Stimulated activated CD8-positive, alpha-beta memory T cell treated with anti-CD3 and anti-CD28 coated beads, Interleukin-2, amount 100 ng/mL, for 1 hour (primary cell): ENCODE measurements at places on chromosomes 13 and 19.
A peak's percentile ranks its signal among the peaks of the same experiment; 100 is the strongest.

- DNase-seq, result no peak
Observed at GRCh38 chr13:75713852-75714251, 77.7 kb downstream of the LMO7 start.

DNA sequence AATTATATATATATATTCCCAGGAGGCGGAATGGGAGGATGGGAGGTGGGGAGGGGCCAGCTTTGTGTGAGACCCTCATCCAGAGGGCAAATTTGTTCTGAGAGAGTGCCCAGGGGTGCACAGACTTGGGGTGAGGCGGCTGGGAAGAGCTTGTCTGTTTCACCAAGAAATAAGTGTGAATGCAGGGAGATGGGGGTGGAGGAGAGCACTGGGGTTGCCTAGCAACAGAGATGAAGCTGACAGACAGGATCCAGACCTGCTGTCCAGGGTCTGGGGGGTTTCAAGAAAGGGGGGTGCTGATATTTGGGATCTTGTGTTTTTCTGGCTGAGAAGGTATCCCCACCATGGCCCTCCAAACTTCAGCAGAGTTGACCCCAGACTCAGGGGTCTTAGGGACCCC is 18.6 kb upstream of the TNFAIP8L1 start:
- DNase-seq, result no peak

DNA sequence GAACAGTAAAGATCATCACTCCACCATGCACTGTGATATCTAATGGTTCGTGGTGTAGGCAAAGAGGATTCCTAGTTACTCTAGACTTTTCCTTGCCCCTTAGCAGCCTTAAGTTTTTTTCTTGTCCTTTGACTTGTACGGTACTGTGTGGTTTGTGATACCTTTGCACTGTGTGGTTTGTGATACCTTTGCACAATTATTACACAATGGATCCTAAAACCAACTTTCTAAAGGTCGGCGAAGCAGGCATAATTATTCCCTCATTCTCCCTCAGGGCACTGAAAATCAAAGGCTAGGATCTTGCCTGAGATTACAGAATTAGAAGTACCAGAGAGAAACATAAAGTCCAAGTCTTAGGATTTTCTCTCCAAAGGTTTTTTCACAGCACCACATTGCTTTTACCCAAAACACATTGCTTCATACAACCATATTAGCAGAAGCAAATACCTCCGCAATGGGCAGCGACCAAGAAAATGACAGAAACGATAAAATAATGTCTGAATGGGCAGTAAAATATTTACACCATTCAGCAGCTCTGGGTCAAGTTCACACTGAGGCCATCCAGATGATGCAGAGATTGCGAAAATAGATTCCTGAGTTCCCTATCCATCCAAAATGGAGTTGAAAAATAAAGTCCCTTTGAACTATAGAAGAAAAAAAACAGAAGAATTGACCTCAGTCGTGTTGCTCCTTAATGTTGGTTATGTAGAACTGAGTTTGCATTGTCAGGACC is 106.4 kb downstream of the FGF14 start:
- no peak for DNase-seq

- no peak for DNase-seq
Observed at GRCh38 chr19:3319643-3320353, 46.6 kb upstream of the NFIC start.

- no peak for DNase-seq
Observed at GRCh38 chr19:17576758-17577456, 21.5 kb downstream of the COLGALT1 start.

DNA sequence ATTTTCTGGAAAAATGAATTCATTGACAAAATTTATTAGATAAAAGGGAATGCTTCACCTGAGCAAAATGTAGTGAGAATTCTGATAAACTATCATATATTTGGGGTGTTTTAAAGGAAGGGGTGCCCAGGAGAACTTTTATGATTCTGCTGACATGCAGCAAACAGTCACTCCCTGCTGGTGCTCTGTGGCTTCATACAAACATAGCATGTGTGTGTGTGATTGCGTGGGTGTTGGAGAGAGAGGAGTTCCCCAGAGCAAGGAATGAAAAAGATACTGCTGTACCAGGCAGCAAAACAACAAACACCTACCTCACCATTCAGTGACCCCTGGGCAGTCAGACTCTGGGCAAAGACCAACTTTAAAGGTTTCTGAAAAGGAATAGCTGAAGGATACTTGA is 546.7 kb downstream of the RFC3 start:
- no peak for DNase-seq

- no peak for DNase-seq
Observed at GRCh38 chr13:74017301-74018061, 116.7 kb downstream of the KLF12 start.

- no peak for DNase-seq
Observed at GRCh38 chr13:35649162-35649561, 172.7 kb upstream of the MAB21L1 start.

DNA sequence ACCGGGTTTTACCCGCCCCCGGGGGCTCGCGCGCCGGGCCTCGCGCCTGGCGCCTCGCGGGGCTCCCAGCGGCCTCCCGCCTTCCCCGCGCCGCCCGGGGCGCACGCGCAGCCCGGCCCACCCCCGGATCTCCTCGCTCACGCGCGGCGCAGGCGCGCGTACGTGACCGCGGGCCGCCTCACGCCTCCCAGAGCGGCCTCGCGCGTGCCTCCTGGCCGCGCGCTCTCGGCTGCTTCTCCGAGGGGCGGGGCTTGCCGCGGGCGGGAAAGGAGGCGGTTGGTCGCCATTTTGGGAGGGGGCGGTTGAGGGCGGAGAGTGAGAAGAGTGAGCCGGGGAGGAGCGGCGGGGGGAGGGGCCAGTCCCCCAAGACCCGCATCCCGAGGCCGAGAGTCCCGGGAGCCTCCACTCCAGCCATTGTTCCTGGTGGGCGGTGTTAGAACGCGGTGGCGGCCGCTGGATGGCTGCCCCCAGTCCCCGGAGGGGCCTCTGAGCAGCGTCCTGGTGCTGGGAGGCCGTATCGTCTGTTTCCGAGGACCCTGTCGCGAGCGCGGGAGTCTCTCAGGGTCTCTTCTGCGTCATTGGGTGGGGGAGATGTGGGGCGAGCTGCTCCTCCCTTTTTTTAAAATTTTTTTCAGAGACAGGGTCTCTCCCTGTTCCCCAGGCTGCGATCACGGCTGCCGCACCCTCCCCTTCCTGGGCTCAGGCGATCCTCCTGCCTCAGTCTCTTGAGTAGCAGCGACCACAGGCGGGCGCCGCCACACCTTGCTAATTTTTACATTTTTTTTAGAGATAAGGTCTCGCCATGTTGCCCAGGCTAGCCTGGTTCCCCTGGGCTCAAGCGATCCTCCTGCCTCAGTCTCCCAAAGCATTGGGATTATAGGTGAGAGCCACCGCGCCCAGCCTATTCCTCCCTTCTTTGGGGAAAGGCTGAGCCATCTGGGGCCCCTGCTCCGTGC is at the start of gene ZNF541:
Gene ZNF541 (minus strand): TSS at position 78 of the 956 bp plus-strand sequence. CDS start 17,292 bp downstream, outside the sequence.
- peak; percentile 73 for DNase-seq

GRCh38 chr13:20729633-20730585 is 26.4 kb downstream of the IL17D start:
- DNase-seq, result no peak

- DNase-seq, result no peak
Observed at GRCh38 chr13:103145442-103145841, 79.2 kb upstream of the SLC10A2 start.

DNA sequence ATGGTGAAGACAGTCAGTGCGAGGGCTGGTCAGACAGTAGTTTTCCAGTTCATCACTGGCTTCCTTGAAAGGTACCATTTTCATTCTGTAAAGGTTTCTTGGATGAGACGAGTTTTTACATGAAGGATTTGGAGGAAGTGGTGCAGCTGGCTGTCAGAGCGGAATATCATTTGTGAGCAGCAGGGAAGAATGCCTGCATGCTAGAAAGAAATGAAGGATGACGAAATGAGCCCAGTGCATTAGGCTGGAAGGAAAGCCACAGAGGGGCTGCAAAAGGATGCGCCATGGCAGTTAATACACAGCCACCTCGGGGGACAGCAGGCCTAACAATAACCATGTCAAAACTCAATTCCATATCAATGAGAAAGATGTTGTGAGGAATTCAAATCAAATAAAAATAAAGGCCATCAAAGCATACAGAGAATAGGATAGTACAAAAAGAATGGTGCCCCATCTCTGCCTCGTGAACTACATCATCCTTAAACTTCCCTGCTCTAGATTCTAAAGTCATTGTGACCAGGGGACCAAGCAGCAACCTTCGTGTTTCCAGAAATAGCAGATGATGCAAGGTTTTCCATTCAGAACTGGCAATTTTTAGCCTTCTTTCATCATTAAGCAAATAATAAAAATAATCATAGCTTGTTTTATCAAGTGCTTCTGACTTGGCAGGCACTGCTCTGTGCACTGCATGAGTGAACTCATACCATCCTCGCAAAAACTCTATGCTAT is 504.2 kb downstream of the RFC3 start:
- no peak for DNase-seq

DNA sequence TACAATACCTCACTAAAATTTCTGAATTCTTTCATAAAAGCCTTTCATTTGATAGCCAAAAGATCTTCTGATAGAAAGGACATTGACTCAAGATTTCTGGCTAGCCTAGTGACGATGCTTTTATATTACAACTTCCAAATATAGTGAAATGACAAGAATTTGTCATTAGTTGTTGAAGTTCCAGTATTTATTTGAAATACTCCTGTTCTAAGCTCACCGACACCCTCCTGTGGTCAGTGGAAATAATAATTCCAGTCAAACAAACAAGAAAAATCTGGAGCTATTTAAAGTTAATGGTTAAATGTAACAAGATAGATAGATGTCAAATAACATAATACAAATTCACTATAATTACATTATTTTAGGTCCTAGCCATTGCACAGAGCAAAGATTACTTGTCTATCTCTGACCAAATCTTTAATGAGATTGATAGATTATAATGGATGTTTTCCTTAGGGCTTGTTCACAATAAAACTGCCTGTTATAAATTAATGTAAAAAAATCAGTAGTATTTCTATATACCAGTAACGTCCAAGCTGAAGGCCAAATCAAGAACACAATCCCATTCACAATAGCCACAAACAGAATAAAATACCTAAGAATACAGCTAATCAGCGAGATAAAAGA is 195.5 kb downstream of the RGCC start:
- DNase-seq, result no peak

GRCh38 chr19:28409859-28410258 is 803.1 kb downstream of the UQCRFS1 start:
- DNase-seq, result no peak

- no peak for DNase-seq
Observed at GRCh38 chr13:24858953-24859352, 95.0 kb downstream of the RNF17 start.

GRCh38 chr19:49337267-49338022 is 2.2 kb downstream of the CD37 start:
- no peak for DNase-seq

DNA sequence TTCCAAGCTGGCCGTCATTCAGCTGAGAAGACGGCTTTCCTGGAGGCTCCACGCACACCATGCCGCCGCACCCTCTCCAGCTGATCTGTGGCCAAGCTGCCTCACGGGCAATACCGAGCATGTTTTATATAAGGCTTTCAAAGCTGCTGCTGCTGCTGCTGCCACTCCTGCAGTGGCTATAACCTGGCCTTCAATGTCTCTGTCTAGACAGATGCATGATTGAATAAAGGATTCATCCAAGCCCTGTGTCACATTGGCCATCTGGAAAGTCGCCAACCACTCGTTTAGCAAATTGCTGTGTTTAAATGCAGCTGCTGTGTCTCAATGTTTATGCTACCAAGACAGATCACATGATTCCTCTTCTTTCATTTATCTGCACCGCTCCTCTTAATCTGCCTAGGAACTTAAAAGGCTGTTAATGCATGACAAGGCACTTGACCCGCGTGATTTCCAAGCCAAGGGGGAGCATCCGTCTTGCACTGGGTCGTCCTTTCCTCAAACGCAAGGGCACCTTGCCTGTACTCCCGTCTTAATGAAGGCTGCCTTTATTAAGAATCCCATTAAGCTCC is 114.3 kb downstream of the TEX26 start:
- no peak for DNase-seq

DNA sequence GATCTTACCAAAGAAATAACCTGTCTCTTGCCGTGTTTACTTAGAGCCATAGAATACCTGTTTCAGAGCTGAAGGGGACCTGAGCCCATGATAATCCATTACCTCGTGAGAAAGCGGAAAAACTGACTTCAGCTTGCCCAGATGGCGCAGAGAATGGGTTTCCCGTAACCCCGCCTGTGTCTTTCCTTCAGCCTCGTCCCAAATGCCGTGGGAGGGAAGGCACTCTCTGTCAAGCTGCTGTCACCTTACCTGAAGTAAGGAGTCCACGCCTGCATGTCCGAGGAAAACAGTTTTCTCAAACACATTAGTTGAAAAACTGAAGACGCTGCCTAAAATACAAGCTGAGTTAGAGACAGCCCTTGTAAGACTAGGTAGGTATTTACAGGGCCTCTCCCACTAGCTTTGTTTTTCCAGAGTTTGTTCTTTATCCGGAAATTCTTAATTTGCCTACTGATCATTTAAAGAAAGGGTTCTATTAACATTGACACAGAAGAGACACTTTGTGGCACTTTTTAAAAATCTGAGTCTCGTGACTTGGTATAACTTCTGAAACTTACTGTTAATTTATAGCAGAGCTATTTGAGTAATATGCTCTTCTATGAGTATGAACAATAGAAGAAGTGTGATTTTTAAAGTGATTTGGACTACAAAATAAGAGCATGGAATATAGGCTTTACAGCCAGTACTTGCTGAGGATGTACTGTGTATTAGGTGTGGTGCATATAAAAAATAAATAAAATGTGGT is 1.3 kb upstream of the INTS6 start:
- peak; percentile 13 for DNase-seq

DNA sequence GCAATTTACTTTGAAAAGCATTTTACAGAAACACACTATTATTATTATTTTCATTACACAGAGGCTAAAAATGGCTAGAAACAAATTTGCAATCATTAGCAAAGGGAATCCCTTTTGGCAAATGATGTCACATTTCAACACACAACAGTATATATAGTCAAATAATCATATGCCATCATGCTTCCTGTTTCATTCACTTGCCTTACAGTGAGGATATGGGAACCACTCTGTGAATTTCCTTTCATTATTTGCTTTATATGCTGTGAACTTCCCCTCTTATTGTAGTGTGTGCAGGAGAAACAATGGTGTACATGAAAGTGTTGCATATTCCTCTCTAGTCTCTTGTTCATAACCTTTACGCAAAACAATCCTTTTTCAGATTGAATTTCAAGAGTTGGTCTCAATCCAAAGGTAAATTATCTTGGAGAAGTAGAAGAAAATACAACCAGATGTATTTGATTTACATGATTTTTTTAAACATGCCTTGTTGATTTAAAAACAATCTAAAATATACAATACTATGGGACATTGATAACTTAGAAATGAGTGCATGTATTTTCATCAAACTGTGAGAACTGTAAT is 657.3 kb downstream of the EFNB2 start:
- no peak for DNase-seq

DNA sequence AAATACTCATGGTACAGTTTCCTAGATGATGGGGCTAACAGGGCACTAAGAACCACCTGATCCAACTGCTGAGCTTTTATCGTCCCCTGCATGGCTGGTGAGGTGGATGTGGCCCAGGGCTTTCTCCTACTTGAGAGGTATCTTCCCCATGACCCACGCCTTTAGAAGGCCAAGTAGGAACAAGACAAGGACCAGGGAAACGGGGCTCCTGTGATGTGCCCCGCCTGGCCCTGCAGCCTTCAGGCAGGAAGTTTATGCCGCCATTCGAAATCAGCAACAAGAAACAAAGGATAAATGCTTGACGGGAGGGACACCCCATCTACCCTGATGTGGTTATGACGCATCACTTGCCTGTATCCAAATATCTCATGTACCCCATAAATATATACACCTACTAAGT is 4.1 kb downstream of the NLRP13 start:
- DNase-seq, result no peak

- no peak for DNase-seq
Observed at GRCh38 chr19:52901842-52902241, 4.4 kb upstream of the ZNF320 start.

GRCh38 chr19:30439310-30439709 is 67.1 kb downstream of the ZNF536 start:
- no peak for DNase-seq
